ENCODE measurements at places on chromosomes 12 and 14.

DNA sequence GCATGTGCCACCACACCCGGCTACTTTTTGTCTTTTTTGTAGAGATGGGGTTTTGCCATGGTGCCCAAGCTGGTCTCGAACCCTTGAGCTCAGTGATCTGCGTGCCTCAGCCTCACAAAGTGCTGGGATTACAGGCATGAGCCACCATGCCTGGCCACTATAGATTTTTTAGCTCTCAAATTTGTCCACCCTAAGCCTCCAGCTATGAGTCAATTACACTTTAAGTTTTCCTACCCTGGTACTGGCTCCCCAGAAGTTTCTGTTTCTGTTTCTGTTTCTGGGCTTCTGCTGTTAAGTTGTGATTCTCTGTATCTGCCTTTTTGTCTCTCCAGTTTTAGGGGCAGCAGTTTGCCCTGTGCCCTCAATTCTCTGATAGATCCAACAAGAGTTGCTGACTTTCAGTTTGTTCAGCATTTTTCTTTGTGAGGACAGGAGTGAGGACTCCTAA lies 4.4 kb upstream of the TINF2 start:
- DNase-seq = no peak

GRCh38 chr14:89481196-89481595 lies 64.2 kb upstream of the FOXN3 start:
- DNase-seq = no peak

GRCh38 chr14:102164241-102164641 lies 24.5 kb downstream of the WDR20 start:
- peak; percentile 65 for DNase-seq

DNA sequence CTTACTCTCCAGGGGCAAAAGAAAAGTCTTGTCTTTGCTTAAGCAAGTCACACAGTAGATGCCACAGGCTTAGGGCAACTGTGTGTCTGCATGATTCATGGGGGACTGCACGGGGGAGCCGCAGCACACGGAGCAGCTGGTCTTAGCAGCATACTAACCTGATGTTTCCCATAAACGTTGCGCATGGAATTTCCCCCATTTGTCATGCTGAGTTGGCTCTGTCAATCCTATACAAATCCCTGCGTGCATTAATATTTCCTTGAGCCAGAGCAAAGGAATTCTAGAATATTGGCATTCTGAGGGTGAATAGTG lies 71.2 kb downstream of the SAMD4A start:
- no peak for DNase-seq

Data from AG08396 (cell line).